LoVo (cell line): ENCODE measurements at places on chromosomes 3 and 15.

GRCh38 chr3:29486096-29486495 lies 205.2 kb downstream of the RBMS3 start:
- DNase-seq: no peak

DNA sequence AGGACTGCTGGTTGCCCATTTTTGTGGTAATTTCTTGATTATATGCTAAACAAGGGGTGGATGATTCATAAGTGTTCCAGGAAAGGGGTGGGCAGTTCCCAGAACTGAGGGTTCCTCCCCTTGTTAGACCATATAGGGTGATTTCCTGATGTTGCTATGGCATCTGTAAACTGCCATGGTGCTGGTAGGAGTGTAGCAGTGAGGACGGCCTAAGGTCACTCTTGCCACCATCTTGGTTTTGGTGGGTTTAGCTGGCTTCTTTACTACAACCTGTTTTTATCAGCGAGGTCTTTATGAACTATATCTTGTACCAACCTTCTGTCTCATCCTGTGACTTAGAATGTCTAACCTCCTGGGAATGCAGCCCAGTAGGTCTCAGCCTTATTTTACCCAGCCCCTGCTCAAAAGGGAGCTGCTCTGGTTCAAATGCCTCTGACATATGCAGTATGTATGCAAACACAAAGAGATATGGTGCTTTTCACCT lies 46.2 kb downstream of the C3orf38 start:
- no peak for DNase-seq

DNA sequence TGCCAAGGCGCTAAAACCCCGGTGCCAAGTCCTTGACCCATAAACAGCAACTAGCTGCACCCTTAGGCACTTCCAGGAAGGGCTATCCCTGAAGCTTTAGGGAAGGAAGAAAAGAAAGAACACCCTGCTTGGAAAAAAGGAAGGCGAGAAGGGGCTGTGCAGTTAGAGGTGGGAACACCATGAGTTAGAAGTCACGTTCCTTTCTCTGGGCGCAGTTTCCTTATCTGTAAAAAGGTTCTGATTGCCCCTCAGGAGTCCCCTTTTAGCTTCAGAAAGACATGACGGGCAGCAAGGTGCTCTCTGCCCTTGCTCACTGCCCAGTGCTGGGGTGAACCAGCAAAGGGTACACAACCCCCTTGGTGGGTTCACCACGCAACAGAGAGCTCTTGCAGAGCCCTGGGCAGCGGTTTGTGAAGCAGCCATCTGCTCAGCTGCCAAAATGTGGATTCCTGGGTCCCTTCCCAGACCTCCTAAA lies 798 bp downstream of the GCHFR start:
- no peak for DNase-seq

DNA sequence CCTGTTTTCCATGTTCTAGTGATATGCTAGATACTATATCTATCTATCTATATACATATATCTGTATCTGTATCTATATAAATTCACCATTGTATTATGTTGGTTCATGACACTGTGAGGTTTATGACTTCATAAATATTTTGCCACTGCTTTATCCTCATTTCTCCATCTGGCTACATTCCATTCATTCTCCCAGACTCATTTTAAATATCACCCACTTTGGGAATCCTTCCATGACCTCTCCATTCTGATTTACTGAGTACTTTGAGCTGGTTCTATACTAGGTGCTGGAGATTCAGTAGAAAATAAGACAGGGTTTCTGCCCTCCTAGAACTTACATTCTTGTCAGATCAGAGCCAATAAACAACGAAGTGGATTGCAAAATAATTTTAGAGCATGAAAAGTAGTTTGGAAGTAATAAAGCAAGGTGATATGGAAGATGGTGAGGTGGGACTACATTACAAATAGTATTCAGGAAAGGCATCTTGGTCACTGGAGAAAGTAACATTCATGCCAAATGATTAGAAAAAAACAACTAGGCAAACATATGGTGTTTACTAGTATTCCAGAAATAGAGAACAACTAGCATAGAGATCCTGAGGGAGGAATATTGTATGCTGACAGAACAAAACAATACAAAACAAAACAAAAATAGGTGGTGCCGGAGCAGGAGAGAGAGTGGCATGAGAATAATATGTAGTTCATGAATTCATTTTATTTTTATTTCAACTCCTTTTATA lies 11.6 kb upstream of the PLSCR4 start:
- no peak for DNase-seq

- no peak for DNase-seq
These were observed 23.4 kb downstream of the P2RY1 start for GRCh38 chr3:152858170-152858800.

DNA sequence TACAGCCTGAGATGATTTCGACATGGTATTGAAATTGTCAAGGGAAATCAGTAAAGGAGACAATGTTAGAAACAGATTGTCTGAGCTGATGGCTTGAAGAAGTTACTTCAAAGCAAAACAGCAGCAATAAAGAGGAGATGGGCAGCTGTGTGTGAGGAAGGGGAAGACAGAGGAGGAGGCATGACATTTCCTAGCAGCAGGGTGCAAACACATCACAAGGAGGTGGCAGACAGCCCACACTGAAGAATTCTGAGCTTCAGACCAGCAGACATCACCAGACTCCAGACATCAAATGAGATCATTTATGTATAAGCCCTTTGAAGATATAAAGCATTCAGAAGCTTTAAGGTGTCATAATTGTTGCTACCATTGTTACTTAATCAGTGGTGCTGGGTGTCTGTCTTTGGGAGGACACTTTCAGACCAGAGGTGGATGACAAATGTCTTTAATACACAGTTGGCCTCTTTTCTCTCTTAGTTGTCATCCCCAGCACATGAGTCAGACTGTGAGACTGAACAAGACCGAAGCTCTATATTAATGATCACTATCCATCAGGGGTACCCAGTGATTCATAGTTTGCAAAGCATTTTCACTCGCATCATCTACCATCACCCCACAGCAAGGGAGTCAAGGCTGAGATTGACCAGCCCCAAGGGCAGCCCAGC lies 203.9 kb downstream of the MINAR1 start:
- no peak for DNase-seq

DNA sequence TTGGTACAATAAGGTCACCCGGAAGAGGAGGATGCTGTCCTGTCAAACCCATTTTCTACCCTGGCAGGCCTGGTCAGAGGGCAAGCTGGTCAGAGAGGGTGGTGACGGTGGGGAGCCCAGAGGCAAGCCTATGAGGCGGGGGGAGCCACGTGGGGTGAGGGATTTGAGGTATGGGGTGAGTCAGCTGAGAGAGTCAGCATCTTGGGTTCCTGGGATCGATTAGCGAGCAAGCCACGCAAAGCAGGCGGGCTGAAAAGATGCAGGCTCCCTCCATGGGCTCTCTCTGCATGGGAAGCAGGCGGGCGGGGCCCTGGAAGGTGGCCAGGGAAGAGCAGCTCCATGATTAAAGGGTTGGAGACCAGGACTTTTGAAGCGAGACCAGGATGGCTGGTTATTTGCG lies 48.1 kb downstream of the MAGEF1 start:
- no peak for DNase-seq

DNA sequence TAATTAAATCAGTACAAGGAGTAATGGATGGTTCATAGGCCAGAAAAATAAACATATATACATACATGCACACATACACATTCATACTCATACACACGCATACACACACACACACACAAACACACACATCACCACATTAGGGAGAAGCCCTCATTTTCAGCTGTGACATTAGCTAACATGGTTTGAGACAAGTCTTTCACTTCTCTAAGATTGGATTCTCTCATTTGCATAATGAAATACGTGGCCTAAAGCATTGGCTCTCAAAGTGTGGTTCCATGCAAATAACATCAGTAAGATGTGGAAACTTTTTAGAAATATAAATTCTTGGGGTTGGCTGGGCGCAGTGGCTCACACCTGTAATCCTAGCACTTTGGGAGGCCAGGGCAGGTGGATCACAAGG lies 452.6 kb downstream of the TAFA4 start:
- DNase-seq: no peak

- DNase-seq: no peak
These were observed 39.8 kb downstream of the TSC22D2 start for GRCh38 chr3:150447631-150448465.

DNA sequence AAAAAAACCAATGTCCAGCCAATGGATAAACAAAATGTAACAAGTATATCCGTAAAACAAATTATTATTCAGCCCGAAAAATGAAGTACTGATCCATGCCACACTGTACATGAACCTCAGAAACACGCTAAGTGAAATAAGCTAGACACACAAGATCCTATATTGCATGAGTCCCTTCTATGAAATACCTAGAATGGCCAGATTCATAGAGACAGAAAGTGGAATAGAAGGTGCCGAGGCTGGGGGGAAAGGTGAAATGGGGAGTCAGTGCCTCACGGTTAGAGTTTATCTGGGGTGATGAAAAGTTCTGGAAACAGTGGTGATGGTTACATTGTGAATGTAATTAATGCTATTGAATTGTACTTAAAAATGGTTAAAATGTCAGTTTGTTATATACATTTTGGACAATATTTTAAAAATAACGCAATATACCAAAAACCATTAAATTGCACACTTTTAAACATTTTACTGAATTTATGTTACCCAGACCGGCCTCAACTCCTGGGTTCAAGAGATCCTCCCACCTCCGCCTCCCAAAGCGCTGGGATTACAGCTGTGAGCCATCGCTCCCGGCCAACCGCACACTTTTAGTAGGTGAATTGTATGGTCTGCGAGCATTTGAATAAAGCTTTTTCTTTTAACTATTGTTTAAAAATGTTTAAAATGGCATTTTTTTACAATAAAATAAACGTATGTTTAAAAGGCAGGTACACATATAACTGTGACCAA lies 2.1 kb downstream of the RNF168 start:
- no peak for DNase-seq

- no peak for DNase-seq
These were observed 145.8 kb upstream of the UBE2E1 start for GRCh38 chr3:23659840-23660430.

GRCh38 chr3:77137559-77137958 lies 97.7 kb downstream of the ROBO2 start:
- no peak for DNase-seq

DNA sequence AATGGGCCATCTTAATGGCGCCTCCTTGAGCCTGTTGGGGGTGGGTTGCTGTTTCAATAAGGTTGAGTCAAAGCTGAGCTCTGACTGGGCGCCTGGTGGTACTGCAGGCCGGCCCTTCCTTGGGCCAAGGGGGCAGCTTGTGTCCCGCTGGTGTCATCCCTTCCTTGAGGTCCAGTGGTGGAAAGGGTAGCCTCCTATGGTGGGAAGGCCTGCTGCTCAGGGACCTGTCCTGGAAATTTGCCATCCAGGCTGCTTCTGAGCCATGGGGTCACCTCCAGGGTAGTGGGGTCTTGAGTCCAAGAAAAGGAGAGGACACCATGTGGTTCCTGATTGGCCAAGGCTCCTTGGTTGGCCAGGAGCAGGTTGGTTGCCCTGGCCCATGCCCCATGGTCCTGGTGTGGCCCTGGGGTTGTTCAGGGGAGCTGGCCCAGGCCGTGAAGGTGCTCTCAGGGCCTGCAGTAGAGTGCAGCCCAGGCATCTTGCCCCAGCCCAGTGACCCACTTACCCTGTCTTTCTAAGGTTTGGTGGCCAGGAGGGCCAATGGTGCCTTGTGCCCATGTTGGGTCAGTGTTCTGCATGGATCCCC lies 188.7 kb downstream of the UBE3A start:
- no peak for DNase-seq

GRCh38 chr15:79981831-79982455 lies 10.9 kb upstream of the BCL2A1 start:
- no peak for DNase-seq

DNA sequence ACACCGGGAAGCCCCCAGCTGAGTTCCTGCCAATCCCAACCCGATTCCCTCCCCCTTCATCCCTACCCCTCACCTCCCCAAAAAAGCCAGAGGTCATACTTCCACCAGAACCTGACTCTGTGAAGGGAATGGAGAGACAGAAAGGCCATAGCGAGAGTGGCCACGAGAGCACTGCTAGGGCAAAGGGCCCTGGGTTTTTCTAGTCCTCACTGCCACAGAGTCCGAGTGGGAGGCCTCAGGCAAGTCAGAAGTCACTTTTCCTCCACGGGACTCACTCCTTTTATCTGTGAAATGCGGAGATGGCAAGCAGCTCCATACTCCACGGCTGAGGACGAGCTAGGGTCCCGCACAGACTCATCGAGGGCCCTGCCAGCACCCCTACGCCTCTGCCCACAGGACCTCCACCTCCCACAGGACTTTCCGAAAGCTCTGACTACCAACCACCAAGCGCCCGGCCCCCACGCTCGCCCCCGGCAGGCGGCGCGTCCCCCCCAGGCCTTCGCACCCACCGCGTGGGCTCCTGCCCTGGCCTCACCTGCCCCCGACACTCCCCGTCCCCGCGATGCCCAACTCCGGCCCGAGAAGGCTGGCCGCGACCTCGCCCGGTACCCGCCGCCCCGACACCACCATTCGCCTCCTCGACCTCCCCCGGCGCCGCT lies 792 bp downstream of the ATP13A3 start:
- no peak for DNase-seq

- DNase-seq: no peak
These were observed 120.7 kb downstream of the ANP32A start for GRCh38 chr15:68699881-68700454.

DNA sequence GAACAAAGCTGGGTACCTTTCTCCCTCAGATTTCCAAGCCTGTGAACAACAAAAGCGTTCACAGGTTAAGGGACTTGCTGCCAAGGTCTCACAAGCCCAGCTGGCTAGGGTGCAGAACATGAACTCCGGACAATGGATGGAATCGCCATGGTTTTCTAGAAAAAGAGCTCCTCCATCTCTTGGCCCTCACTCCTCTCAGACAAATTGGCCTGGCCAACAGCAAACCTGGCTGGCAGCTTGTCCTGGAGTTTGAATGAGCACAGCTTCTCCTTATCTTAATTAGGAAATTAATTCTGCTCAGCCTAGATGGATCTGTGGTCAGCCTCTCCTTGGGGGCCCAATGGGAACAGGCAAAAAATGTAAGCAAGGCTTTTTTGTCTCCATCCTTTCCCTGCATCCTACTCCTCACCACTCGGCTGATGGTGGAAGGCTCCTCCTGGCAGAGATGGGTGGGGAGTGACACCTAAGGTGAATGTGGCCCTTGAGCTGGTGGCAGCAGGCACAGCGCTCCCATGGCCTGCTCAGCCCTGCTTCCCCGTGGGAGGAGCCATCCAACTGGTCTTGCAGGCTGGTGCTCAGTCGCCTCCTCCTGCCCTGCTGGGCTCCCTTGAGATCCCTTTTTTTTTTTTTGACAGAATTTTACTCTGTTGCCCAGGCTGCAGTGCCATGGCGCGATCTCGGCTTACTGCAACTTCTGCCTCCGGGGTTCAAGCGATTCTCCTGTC lies 5.8 kb downstream of the KLHL25 start:
- no peak for DNase-seq

GRCh38 chr3:194320744-194321243 lies 30.3 kb downstream of the CPN2 start:
- no peak for DNase-seq

- DNase-seq: no peak
These were observed 13.9 kb downstream of the OR5H15 start for GRCh38 chr3:98180319-98180890.

GRCh38 chr3:46133285-46133684 lies 74.8 kb downstream of the CCR1 start:
- DNase-seq: no peak

DNA sequence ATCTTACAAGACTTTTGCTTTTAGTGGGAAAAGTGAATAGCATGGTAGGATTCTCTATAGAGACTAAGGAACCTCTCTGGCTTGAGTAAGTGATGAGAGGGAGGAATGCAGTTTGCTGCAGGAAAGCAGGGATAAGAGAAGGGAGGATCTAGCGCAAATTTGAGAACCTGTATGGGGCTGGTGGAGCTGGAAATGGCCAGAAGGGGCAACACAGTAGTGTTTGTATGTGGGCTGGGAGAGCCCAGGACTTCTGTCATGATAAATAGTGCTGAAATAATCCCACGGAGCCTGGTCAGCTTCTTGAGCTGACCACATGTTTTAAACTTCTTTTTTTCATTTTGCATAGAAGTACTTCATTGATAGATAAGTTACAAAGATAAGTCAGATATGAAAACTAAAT lies 11.2 kb upstream of the SHC4 start:
- DNase-seq: no peak
